Fibroblast of the aortic adventitia (primary cell): ENCODE measurements at places on chromosomes 2 and 18.
A peak's percentile ranks its signal among the peaks of the same experiment; 100 is the strongest.

DNA sequence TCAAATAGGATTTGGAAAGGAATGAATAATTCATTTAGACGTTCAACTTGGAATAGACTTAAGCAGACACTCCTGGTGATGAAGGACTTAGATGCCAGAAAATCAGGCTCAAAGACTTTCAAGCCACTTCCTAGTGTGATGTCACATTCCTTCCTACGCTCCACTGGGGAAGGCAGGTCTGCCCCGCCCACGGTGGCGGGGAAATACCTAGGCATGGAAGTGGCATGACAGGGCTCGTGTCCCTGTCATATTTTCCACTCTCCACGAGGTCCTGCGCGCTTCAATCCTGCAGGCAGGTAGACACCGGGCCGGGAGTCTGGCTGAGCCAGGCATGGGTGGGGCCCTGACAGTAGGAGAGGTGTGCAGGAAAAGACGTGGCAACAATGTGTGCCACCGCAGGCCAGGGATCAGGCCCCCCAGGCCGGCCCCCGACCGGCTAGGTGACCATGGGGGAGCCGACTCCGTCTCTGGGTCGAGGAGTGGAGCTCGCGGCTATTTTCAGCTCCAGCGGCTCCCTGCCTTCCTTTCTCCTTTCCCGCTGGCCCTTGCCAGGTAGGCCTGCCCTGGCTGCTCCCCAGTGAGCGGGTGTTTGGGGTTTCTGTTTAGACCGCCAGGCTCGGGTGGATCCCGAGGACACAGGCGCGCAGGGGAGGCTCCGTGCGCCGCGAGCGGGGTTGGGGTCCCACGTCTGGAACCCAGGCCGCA is at the start of gene IL1RL2:
Gene IL1RL2 (plus strand): TSS at position 233 of the 705 bp plus-strand sequence. CDS start 845 bp downstream, outside the sequence.
- DNase-seq, result peak; percentile 49

DNA sequence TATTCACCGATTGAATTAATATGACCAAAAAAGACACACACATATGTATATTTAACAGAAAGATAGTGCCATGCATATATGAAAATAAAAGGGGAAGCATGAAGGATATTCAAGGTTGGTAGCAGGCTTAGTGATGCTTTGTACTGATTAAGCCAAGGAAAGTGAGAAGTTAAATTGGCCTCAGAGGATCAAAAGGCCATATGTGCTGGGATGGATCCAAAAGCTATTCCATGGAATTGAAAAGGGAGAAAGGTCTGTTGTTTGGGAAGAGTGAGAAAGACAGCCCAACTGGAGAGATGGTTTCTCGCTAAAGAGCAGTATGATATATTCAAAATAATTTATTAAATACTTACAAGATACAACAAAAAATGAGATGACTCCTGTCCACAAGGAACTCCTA is 65.9 kb downstream of the INSIG2 start:
- DNase-seq, result no peak

GRCh38 chr2:69744456-69744855 is 2.5 kb downstream of the ANXA4 start:
- DNase-seq, result no peak

DNA sequence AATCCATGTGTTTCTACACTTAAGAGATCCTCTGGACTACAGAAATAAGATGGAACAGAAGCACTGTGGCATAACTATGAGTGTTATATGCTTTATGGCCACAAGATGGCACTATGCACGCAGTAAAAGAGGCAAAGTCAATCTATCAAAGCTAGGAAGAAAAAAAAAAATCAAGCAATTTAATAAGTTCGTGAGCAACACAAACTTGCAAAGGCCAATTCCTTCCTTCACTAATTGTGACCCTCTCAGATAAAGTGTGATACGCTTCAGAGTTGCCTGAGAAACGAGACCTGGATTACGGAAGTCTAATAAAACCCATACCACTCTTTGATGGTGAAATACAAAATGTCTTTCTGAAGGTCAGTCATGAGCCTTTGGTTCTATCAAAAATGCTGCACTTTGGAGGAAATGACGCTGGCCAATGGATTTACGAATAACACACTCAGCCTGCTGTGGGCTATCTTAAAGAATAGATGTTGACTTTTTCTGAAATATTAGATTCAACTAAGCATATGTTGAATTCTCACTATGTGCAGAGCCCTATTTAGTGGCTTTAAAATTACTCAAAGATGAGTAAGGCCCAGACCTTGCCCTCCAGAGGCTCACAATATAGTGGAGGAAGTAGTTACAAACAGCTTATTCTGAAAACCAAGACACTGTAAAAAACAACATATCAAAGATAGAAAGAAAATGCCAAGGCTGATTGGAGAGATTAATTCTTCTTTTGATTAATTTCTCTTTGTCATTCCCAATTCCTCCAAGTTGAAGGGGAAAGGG is 35.5 kb upstream of the TTR start:
- peak; percentile 84 for DNase-seq

GRCh38 chr18:55529581-55529980 is 58.4 kb downstream of the TCF4 start:
- DNase-seq, result no peak

DNA sequence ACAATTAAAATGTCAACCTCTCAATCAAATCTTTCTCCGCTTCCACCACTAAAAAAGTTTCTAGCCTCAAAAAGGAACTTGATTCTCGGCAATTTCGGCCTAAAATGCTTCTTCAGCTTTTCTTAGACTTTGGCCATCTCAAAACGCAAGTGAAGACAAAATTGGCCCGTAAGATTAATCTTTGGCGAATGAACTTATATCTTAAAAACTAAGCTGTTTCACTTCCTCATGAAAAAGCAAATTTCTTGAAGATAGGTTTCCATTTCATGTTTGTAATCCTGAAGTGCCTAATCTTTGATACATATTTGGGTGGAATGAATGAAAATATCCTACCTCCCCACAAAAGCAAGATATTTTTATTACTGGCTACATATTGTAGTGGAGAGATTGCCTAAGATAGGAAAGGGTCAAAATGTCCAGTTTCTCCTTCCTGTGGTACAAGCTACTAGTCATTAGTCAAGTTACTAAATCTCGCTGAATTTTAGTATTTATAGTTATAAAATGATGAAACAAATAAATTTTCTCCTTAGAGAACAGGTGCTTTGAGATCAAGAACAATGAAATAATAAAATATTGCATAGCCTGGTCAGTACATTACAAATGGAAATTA is 85.4 kb upstream of the ZEB2 start:
- DNase-seq, result no peak

- no peak for DNase-seq
Observed at GRCh38 chr2:111138839-111139238, 18.1 kb downstream of the BCL2L11 start.

DNA sequence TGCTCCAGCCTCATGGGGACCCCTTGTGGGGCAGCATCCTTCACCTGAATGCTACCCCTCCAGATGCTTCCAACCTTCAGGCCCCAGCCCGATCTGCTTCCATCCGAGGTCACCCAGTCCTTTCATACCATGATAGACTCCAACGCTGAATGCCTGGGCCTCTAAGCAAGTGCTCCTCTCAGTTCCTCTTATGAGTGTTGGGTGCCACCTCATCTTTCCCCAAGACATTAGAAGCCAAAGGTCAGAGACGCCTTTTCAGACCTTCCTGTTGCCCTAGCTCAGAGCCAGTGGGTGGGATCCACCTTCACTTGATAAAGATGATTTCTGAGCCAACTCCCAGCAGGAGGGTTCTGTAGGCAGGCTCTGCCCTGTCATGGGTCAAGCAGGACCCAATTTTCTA is 174.5 kb upstream of the MGAT5 start:
- DNase-seq, result no peak
